IMR-90 (cell line): ENCODE measurements at places on chromosomes 3 and 15. TPM values are rescaled to one million over a fixed set of nuclear protein-coding genes. Genes with fewer than 3 reads are reported as not detected.

SPINK8 gene
- not detected in 2 replicates for total RNA-seq

PLA2G4D gene
- not detected in 2 replicates for total RNA-seq

IL12A gene
- 0.90 and 1.1 TPM in 2 replicates for total RNA-seq

RAD51 gene
- 7.8 and 8.4 TPM in 2 replicates for total RNA-seq

CCDC32 gene
- total RNA-seq: 13.3 and 15.1 TPM in 2 replicates

CHRM5 gene
- total RNA-seq: under 0.01 TPM in 2 replicates

HTR3E gene
- not detected in 2 replicates for total RNA-seq

P2RY13 gene
- total RNA-seq: not detected in 2 replicates

LSAMP gene
- 7.9 and 8.1 TPM in 2 replicates for total RNA-seq

GOLGA8H gene
- total RNA-seq: not detected in 2 replicates

MITF gene
- 13.3 and 16.7 TPM in 2 replicates for total RNA-seq

AHSG gene
- not detected in 2 replicates for total RNA-seq

CD200 gene
- 0.83 and 1.1 TPM in 2 replicates for total RNA-seq

TCTA gene
- 12.8 and 15.1 TPM in 2 replicates for total RNA-seq
